ENCODE measurements at places on chromosomes 4 and X.

DNA sequence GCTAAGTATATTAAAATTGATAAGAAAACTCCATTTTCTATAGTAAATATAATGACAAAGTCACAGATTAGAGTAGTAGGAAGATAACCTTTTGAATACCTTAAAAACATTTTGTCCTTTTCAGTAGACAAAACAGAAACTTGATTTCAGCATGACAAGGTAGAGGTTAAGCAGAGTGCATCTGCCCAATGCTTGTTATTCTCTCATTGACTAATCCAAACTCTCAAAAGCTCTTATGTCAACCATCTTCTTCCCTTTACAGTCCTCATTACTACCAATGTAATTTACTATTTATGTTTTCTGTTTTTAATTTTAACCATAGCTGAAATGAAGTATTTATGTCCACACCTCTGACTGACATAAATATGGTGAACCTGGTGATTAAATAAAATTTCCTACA lies 11.1 kb downstream of the NIPAL1 start:
- DNase-seq = no peak

DNA sequence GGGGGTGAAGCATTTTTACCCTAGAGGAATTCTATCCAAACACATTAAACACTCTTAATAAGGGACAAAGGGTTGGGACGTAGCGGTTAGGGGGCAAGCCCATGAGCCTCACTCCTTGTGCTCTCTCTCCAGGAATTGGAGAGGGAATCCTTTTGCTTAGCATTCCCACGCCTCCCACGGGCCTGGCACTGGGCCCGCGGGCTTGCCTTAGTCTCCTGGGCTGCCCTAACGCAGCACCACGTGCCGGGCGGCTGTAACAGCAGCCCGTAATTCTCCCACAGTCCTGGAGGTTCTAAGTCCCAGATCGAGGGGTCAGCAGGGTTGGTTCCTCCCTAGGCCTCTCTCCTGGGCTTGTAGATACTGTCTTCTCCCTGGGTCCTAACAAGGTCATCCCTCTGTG lies 67.5 kb downstream of the TBL1X start:
- DNase-seq = no peak

DNA sequence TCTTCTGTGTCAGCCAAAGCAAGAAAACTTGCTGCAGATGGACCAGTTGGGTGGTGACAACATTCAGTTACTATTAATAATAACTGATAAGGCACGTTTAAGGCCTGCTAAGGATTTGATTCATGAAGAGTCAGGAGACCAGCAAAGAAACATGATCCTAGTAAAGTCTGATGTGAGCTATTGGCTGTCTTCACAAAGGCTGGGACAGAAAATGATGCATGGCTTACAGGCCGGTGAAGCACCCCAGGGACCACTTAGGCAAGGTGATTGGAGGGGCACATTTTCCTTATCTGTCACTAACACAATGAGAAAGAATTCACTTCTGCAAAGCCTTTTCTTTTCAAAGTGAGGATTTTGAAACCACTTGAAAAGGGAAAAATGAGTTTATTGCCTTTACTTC lies 65.4 kb upstream of the TRPC3 start:
- no peak for DNase-seq

GRCh38 chrX:38649674-38650647 lies 88.6 kb downstream of the TSPAN7 start:
- DNase-seq = no peak

GRCh38 chr4:7736436-7737267 lies 203.0 kb downstream of the AFAP1 start:
- no peak for DNase-seq

- no peak for DNase-seq
Observed at GRCh38 chr4:40745285-40745984, 4.3 kb upstream of the NSUN7 start.

GRCh38 chrX:148310426-148311165 lies 189.8 kb upstream of the AFF2 start:
- no peak for DNase-seq

DNA sequence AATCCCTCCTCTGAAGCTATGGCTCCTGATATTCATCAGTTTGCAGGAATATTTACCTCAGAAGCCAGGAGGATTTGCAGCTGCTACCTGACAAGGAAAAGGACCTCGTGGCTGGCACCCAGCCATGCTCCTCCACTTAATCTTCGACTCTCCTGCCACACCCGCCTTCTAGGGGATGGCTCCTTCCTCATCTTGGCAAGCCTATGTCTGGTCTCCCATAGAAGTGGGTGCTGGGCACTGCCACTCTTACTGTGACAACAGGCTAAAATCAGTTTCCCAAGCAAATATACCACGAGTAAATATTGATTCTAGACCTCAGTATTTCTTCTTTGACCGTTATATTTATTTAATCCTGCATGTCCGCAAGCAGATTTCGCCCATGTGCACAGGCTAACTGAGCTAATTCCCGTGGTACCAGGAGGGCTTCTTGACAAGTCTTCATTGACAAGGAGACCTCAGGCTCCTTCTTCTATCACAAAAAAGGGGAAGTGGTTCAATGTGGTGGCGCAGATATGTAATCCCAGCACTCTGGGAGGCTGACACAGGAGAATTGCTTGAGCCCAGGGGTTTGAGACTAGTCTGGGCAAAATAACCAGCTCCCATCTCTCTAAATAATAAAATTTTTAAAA lies 52.6 kb upstream of the DCTD start:
- DNase-seq = no peak

DNA sequence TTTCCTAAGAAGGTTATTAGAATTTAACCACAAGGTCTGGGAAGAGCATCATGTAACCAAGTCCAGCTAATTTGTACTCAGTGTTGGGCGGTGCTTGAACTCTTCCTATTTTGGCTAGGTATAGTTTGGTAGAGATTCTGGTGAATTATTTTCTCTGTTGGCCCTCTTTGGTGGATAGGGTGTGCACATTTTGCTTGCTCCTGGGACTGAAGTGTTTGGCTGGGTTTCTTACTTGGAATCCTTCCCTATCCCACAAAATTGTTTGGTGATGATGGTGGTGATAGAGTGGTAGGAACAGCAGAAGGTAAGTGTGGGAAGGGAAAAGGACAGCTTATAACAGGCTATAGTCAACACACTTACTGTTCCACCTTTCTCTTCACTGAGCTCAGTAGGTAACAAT lies 194.8 kb upstream of the GPC4 start:
- no peak for DNase-seq

DNA sequence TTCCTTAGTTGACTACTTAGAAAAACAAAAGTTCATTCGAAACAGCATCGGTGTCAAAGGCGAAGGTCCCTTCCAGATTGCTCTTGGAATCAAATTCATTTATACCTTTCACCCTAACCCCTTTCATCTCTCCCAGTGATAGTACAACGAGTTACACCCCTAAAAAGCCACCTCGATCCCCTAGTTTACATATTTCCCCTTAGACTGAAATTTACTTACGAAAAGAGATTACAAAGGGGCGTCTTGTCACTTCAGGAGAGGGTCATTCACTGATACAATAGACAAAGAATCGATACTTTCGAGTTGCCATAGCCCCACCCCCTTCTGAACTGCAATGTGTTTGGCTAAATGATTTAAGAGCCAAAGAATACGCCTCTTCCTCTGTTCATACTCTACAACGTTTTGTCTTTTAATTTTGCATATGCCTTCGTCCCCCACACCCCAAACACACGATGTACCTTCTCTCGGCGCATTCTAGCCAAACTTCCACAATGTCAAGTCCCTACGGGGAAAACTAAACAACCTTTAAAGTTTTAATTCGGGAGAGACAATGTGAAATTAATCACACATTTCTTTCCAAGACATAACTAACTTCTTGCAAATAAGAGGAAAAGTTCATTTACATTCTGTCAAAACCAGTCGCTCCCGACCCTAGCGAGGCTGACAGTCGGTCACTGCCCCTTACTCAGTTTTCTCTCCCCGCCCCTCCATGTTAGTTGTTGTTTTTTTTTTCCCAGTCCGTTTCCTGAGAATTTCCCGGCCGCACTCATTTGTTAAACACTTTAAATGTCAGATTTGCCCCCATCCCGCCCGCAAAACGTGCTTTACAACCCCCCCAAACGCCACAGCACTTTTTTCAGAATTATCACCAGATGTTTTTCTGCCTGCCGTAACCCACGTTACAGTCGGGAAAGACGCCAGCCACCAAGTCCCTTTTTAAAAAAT lies 88.6 kb downstream of the HPRT1 start:
- no peak for DNase-seq

DNA sequence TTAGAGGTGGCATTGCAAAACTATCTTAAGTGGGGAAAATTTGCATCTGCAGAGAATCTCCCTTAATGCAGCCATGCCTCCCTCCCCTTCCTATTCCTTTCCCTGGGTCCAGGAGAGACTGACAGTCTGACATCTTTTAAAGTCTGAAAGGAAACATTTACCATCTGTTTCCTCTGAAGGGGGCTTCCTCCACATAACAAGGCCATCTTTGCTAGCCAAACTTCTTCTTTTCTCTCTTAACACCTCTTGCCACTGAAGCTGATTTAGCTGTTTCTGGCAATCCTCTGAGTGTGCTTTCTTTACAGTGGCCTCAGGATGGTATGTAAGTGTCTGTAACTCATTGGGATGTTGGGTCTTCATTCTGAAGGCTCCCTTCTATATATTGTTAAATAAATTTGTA lies 34.6 kb upstream of the AADAT start:
- no peak for DNase-seq

DNA sequence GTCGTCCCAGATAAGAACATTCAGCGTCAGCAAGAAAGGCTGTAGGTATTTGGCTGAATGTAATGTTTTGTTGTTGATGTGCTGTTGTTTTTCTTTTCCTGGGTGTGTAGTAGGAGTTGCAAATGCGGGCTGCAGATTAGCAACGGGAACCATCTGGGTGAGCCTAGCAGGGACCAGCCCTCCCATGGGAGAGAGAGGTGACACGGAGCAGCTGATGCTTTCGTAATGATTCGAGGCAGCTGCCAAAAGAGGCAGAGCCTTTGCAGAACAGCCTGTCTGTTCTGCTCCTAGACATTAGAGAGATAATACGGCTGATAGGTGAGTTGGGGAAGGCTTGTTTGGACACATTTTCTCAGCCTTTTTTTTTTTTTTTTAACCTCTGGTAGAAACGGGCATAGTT lies 25.3 kb downstream of the ARSF start:
- no peak for DNase-seq

- DNase-seq = no peak
Observed at GRCh38 chrX:150084496-150085229, 146.4 kb upstream of the EOLA2 start.

- no peak for DNase-seq
Observed at GRCh38 chrX:12895866-12896265, 10.6 kb upstream of the TLR8 start.

- DNase-seq = no peak
Observed at GRCh38 chr4:146488495-146489174, 33.1 kb downstream of the SLC10A7 start.

GRCh38 chrX:37959212-37960021 lies 46.9 kb upstream of the SYTL5 start:
- DNase-seq = no peak

DNA sequence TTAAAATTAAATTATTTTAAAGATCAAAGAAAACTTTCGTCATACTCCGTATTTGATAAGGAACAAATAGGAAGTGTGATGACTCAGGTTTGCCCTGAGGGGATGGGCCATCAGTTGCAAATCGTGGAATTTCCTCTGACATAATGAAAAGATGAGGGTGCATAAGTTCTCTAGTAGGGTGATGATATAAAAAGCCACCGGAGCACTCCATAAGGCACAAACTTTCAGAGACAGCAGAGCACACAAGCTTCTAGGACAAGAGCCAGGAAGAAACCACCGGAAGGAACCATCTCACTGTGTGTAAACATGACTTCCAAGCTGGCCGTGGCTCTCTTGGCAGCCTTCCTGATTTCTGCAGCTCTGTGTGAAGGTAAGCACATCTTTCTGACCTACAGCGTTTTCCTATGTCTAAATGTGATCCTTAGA lies at the start of gene CXCL8:
Gene CXCL8, plus strand, starts transcription at position 217 of the 426 bp plus-strand sequence. Its CDS starts 90 bp downstream, at position 307.
- DNase-seq = no peak

- DNase-seq = no peak
Observed at GRCh38 chr4:53937327-53937726, 127.1 kb downstream of the CHIC2 start.

DNA sequence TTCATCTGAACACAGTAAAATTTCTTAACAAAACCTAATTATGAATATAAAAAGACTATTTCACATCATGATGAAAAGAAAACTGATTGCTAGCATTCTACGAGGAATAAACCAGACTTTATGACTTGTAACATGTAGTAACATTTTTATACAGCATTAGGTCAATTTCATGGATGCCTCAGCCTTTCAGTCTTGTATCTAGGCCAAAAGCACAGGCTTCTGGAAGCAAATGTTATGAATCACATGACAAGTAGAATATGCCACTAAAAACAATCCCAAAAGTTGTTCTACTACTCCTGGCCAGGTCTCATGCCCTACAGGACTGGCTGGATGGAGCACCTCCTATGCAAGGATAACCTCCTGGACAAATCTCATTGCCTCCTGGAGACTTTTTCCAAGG lies 101.2 kb downstream of the ARHGAP6 start:
- DNase-seq = no peak

DNA sequence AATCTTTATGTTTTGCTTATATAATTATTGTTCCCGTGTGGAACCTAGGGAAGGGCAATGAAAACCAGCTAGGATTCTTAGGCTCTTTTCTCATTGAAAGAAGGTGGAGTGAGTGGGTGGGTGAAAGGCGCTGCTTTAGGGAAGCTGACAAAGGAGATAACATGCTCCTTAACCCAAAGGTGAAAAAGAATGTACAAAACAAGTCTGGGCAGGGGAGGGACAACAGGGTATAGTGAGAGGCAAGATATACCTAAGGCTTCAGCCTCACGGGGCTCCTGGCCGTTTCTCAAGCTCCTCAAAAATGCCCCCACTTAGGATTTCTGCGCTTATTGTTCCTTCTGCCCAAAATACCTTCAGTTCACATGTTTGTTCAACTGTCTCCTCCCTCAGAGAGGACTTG lies 1.8 kb downstream of the SH2D1A start:
- no peak for DNase-seq

- no peak for DNase-seq
Observed at GRCh38 chr4:186058253-186058979, 10.5 kb upstream of the TLR3 start.

- no peak for DNase-seq
Observed at GRCh38 chrX:15242899-15243555, 26.9 kb downstream of the ASB9 start.

- DNase-seq = no peak
Observed at GRCh38 chr4:47876784-47877546, 37.4 kb downstream of the NFXL1 start.

- no peak for DNase-seq
Observed at GRCh38 chr4:13007802-13008470, 476.2 kb downstream of the RAB28 start.

DNA sequence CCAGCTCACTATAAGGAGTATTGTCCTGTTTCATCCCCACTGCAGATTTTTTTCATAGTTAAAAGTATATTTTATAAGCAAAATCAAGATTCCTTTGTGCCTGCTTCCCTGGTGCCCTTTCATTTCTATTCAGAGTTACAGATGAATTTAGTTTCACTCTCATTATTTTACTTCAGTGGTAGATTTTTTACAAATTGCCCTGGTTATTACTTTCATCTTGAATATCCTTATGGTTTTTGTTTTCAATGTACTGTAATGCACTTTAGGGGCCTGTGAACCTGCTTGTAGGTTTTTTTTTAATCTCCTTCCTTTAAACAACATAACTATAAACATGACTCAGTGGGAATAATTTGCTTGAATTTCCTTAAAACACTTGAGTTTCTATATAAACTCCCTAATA lies 126.8 kb downstream of the GPR143 start:
- DNase-seq = no peak
